ENCODE measurements at places on chromosomes 11 and 22. TPM values are rescaled to one million over a fixed set of nuclear protein-coding genes. Genes with fewer than 3 reads are reported as not detected.

OR52H1 gene
- total RNA-seq: not detected

DNA sequence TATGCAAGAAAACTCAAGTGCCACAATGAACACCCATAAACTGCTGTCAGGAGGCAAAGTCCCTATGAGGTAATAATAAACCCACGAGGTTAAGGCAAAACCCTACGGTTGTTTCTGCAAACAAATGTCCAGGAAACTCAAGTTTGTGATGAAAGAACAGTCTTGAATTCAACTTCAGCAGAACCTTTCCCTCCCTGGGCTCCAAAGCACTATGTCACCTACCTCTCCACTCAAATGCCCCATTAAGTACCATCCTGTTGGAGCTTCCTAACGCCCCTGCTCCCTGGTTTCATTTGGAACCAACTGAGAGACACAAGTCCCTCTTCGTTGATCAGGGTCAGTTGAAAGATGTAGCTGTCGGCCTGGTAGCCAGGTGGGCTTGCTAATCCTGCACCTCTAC is 2.6 kb upstream of the C11orf91 start:
- no peak for DNase-seq

DNA sequence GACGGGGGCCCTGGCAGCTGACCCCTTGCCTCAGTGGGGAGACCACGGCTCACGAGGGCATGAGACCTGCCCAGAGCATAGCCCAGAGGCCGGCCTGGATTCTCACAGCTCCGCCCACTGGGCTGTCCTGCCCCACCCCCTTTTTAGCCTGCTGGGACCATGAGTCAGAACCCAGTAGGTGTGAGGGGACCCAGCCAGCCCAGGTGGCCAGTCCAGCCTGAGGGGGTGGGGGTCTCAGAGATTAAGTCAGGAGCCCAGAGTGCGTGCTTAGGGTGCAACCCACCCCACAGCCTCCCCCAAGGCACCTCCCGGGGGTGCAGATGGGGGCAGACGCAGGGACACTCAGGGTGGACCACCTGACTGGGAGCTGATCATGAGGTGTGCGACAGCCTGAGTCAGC is 40.1 kb upstream of the PPARA start:
- DNase-seq: peak; percentile 82

OR52N2 gene
- not detected for total RNA-seq

BANF1 gene
- total RNA-seq: 24.9 TPM

All from GM23248 (cell line).